ENCODE measurements at places on chromosomes 2 and 18.

- DNase-seq = no peak
Observed at GRCh38 chr2:199382091-199382490, 75.6 kb downstream of the SATB2 start.

- DNase-seq = no peak
Observed at GRCh38 chr2:122999821-123000220, 1025.3 kb upstream of the CNTNAP5 start.

DNA sequence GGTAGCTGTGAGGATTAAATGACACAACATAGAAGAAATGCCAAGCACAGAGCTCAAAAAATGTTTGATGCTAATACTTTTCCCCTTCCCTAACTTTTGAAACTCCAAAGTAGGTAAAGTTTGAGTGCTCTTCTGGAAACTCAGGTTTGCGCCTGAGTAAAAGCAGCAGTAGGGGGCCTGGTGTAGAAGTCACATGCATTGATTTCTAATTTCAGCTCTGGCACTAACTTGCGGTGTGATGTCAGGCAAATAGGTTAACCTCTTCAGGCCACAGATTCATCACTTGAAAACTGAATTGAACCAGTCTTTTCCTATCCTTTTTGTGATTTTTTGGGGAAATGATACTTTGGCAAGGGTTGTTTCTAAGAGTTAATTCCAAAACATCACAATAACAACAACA, 27.2 kb downstream of the LHCGR start:
- no peak for DNase-seq

GRCh38 chr2:99139003-99139402, 2.5 kb upstream of the C2orf15 start:
- DNase-seq = no peak

DNA sequence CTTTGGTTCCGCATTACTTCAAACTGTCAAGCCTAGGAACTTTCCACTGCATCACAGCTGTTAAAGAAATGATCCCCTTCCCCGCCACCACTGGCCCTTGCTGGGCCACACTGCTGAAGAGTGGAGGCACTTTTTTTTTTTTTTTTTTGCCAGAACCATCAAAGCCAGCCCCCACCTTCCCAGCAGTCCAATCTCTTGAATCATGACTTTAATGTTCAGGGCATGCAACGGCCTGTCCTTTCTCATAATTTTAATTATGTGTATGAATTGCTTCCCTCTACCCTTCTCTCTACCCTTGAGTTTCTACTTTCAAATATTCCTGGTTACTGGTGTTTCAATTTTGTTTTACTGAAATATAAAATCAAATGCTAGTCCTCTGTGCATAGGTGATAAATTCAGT, 102.1 kb upstream of the LMAN1 start:
- no peak for DNase-seq

DNA sequence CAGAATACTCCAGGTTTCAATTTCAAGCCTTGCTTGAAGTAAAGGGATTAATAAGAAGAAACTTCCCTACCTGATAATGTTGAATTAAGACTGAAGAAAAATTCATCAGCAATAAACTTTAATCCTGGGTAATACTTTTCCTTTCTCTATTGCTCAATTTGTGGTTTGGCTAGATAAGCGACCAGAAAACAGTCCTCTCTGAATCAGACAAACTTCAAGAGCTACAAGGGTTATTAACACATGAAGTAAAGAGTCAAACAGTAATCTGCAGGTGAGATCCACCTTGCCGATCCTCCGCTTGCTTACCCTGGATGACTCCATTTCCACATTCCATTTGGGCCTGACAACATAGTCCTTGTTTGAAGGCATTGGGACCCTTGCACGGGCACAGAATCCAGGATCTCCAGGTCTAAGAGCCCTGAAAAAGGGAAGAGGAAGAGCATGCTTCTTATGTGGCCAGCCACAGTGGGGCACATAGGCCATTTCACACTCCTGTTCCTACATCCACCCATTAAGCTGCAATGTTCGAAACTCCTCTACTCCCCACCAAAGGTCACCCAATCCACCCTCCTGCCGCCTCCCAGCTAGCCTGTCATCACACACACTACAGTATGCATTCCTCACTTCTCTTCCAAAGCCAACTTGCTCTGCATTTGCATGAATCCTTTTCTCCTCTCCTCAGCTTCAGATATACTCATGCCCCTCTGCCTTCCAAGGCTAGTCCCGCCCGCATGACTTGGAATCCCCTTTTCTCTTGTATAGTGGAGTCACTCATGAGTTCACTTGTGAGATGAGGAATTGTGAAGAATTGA, 39.8 kb downstream of the IWS1 start:
- no peak for DNase-seq

GRCh38 chr2:176082824-176083751, 674 bp downstream of the EVX2 start:
- DNase-seq = no peak

DNA sequence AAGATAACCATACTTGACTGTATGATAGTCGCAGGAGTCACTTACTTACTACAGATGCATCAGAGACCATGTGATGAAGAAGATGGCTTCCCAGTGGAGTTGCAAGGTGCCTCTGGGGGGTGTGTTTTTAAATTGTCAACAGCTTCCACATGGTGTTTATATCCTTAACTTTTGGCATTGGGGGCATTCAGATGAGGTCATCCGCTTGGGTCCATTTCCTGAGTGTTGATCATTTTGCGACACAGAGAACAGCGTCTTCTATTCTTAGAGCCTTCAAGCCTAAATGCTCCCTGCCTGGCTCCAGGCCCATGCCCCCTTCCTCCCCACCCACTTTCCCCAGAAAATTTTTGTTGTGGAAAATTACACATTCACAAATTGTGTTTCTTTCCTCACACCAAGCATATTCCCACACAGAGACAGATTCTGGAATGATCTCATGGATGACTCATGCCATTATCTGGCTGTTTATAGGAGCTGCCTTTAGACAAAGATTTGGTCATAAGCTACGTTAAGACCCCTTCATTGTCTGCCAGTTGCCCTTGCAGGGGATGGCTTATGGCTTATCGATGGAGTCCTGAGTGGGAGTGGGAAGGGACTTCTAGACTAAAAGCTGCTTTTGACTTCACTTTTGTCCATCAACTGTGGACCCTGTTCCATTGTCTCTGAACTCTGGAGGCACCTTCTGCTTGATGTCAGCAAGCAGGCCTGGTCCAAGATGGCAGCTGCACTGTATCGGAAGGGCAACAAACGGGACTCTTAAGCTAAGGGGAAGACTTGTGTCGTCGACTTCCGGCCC, 91.8 kb downstream of the CABLES1 start:
- no peak for DNase-seq

GRCh38 chr2:60320724-60321123, 232.7 kb downstream of the BCL11A start:
- no peak for DNase-seq

GRCh38 chr2:198901894-198902293, 555.8 kb downstream of the SATB2 start:
- DNase-seq = no peak

All from activated CD8-positive, alpha-beta memory T cell treated with anti-CD3 and anti-CD28 coated beads for 4 hours (primary cell).